ENCODE measurements at places on chromosomes 11 and 22. TPM values are rescaled to one million over a fixed set of nuclear protein-coding genes. Genes with fewer than 3 reads are reported as not detected.

The OR5M11 gene
- total RNA-seq: not detected

The HBB gene
- 26.2 TPM for total RNA-seq

The RIC3 gene
- total RNA-seq: 44.0 TPM

The PSMA1 gene
- total RNA-seq: 66.1 TPM

The FIBIN gene
- total RNA-seq: 28.0 TPM

The CDON gene
- 18.9 TPM for total RNA-seq

- H3K4me1 ChIP-seq: peaks cover 79% of the 10 kb centered on the region
- no peak overlapping the region for H3K27ac ChIP-seq
- DNase-seq: no peak
- H3K27me3 ChIP-seq: no peaks in the 10 kb centered on the region
- H3K36me3 ChIP-seq: no peaks in the 10 kb centered on the region
Observed at GRCh38 chr22:30313527-30314363, 13.0 kb downstream of the TBC1D10A start.

DNA sequence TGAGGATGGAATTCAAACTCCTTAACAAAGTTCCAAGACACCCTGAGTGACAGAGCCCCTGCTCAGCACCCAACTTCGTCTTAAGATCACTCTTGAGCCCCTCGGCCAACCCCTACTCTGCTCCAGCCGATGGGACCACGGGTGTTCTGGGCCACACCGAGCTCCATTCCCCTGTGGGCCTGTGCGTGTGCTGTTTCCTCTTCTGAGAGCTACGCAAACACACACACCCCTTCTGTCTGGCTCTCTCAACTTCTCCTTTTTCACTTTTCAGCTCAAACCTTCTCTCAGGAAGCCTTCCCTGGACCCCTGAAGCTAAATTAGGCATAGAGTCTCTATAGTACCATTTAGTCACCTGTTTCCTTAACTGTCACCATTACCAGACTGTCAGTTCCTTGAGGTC lies 37.5 kb upstream of the NNMT start:
- H3K4me1 ChIP-seq: peaks cover 57% of the 10 kb centered on the region
- no peak for DNase-seq
- H3K36me3 ChIP-seq: peaks cover 10% of the 10 kb centered on the region
- no peak overlapping the region for H3K4me3 ChIP-seq

- no peaks in the 10 kb centered on the region for H3K27me3 ChIP-seq
- H3K27ac ChIP-seq: peak overlapping the region; percentile 67
- H3K4me3 ChIP-seq: no peak overlapping the region
- H3K4me1 ChIP-seq: peaks cover 31% of the 10 kb centered on the region
- peak; percentile 84 for DNase-seq
Observed at GRCh38 chr22:43154887-43155536, 3.7 kb downstream of the TSPO start.

DNA sequence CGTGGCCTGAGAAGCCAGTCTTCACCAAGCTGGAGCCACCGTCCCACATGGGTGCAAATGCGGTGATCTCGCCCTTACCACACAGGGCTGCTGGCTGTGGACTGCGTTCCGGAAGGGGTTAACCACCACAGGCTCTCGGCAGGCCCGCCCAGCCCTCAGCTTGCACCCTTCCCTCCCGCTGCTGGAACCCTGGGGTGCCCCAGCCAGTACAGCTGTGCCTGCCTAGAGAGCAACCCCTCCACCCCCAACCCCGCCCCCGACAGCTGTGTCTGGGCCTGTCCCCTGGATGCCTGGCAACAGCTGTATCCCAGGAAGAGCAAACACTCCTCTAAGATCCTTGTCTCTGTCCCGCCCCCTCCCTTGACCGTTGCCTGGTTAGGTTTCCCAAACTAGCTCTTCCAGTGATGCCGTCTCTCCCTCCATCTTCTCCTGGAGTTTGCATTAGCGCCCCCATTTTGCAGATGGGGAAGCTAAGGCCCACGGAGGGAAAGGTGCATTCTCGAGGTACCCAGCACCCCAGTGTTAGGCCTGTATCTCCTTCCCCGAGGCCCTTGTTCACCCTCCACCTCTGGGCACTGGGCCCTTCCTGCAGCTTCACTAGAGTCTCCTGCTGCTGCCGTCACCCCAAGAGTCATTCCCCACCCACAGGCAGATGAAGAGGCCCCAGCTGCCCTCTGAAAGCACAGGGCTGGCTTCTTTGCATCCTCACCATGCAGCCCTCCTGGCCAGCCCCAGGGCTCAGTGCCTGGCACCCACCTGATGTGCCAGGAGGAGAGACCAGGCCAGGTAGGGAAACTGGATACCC lies 12.6 kb upstream of the COX8A start:
- H3K4me3 ChIP-seq: no peak overlapping the region
- DNase-seq: no peak
- H3K4me1 ChIP-seq: peaks cover 5% of the 10 kb centered on the region
- no peaks in the 10 kb centered on the region for H3K27me3 ChIP-seq

DNA sequence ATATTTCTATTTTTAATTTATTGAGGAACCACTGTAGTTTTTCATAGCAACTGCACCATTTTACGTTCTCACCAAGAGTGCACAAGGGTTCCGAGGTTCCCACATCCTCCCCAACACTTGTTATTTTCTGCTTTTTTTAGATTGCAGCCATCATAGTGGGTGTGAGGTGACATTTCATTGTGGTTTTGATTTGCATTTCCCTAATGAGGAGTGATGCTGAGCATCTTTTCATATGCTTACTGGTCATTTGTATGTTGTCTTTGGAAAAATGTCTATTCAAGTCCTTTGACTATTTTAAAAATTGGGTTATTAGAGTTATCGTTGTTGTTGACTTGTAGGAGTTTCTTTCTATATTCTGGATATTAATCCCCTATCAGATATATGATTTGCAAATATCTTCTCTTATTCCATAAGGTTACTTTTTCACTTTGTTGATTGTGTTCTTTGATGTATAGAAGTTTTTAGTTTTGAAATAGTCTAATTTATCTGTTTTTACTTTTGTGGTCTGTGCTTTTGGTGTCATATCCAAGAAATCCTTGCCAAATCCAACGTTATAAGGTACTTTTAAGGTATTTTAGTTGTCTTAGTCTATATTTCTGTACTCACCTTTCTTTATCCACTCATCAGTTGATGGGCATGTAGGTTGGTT lies 9.0 kb downstream of the NEAT1 start:
- peaks cover 98% of the 10 kb centered on the region for H3K4me1 ChIP-seq
- peaks cover 22% of the 10 kb centered on the region for H3K36me3 ChIP-seq
- peak overlapping the region; percentile 79 for H3K4me3 ChIP-seq
- H3K27me3 ChIP-seq: no peaks in the 10 kb centered on the region

DNA sequence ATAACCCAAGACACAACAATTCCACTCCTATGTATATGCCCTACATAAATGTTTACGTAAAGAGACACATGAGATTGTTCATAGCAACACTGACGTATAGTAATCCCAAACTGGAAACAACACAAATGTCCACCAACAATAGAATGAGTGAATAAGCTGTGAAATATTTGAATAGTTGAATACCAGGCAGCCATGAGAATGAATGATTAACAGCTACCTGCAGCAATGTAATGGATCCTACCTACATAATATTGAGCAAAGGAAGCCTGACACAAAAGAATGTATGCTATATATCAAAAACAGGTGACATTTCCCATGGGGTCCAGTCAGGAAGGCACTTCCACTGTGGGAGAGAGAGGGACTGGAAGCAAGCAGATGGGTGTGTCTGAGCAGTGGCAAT lies 92.8 kb upstream of the LINC01488 start:
- H3K4me3 ChIP-seq: no peak overlapping the region
- no peaks in the 10 kb centered on the region for H3K27me3 ChIP-seq
- DNase-seq: no peak
- no peak overlapping the region for H3K27ac ChIP-seq
- no peaks in the 10 kb centered on the region for H3K36me3 ChIP-seq
- no peaks in the 10 kb centered on the region for H3K4me1 ChIP-seq

GRCh38 chr22:17949642-17950473 lies 74.5 kb downstream of the MICAL3 start:
- H3K27me3 ChIP-seq: no peaks in the 10 kb centered on the region
- no peak for DNase-seq
- H3K4me1 ChIP-seq: peaks cover 17% of the 10 kb centered on the region

GRCh38 chr22:29307596-29308147 lies 1.2 kb downstream of the GAS2L1 start:
- peaks cover 68% of the 10 kb centered on the region for H3K4me1 ChIP-seq
- peak overlapping the region; percentile 76 for H3K27ac ChIP-seq
- no peaks in the 10 kb centered on the region for H3K36me3 ChIP-seq
- DNase-seq: no peak
- H3K27me3 ChIP-seq: no peaks in the 10 kb centered on the region

- H3K36me3 ChIP-seq: no peaks in the 10 kb centered on the region
- no peak for DNase-seq
- H3K27me3 ChIP-seq: no peaks in the 10 kb centered on the region
- H3K4me1 ChIP-seq: no peaks in the 10 kb centered on the region
Observed at GRCh38 chr11:133531971-133532651, at the start of gene OPCML. TSS of gene OPCML (minus strand) at chr11:133532501.

DNA sequence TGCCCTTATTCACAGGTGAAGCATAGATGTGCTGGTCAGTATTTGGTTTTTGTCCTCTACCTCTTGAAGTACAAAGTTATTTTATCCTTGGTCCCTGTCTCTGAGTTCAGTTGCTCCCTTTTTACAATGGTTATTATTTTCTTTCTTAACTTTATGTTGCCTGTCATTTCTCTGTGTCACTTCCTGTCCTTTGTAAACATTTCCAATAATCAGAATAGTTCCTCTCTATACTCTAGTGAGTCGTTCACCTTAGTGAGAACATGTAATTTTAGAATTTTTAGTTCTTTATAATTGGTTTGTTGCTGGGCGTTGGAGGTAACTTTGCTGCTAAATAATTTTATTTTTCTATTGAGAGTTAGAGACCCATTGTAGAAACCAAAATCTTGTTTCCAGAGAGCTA lies 16.0 kb downstream of the CSTPP1 start:
- H3K27me3 ChIP-seq: no peaks in the 10 kb centered on the region
- peaks cover 4% of the 10 kb centered on the region for H3K4me1 ChIP-seq
- H3K36me3 ChIP-seq: no peaks in the 10 kb centered on the region

GRCh38 chr11:73507086-73507485 lies 90.8 kb downstream of the FAM168A start:
- no peak overlapping the region for H3K27ac ChIP-seq
- no peaks in the 10 kb centered on the region for H3K36me3 ChIP-seq
- no peak for DNase-seq
- H3K4me3 ChIP-seq: no peak overlapping the region
- no peaks in the 10 kb centered on the region for H3K4me1 ChIP-seq

GRCh38 chr11:96122601-96123074 lies 198.7 kb upstream of the MTMR2 start:
- no peak overlapping the region for H3K4me3 ChIP-seq
- no peak for DNase-seq
- H3K36me3 ChIP-seq: no peaks in the 10 kb centered on the region
- no peak overlapping the region for H3K27ac ChIP-seq
- peaks cover 3% of the 10 kb centered on the region for H3K4me1 ChIP-seq

GRCh38 chr11:126403022-126403581 lies 47.6 kb downstream of the ST3GAL4 start:
- H3K4me1 ChIP-seq: peaks cover 14% of the 10 kb centered on the region
- no peaks in the 10 kb centered on the region for H3K27me3 ChIP-seq
- H3K36me3 ChIP-seq: peaks cover 8% of the 10 kb centered on the region
- H3K27ac ChIP-seq: no peak overlapping the region
- no peak overlapping the region for H3K4me3 ChIP-seq

DNA sequence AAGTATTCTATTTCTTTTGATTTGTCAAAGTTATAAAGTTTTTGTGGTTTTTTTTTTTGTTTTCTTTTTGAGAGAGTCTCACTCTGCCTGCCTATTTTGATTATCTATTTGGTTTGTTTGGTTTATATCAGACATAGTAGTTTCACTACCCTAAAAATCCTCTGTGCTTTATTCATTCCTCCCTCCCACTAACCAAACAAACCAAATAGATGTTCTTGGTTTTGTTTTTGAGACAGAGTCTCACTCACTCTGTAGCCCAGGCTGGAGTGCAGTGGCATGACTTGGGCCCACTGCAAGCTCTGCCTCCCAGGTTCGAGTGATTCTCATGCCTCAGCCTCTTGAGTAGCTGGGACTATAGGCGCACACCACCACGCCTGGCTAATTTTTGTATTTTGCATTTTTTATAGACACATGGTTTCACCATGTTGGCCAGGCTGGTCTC lies 67.9 kb downstream of the ENTHD1 start:
- no peaks in the 10 kb centered on the region for H3K36me3 ChIP-seq
- no peaks in the 10 kb centered on the region for H3K4me1 ChIP-seq
- no peak overlapping the region for H3K27ac ChIP-seq
- no peak for DNase-seq

- no peaks in the 10 kb centered on the region for H3K36me3 ChIP-seq
- no peak overlapping the region for H3K27ac ChIP-seq
- H3K27me3 ChIP-seq: peaks cover 5% of the 10 kb centered on the region
- DNase-seq: no peak
- peaks cover 5% of the 10 kb centered on the region for H3K4me1 ChIP-seq
Observed at GRCh38 chr11:69891421-69892236, 72.4 kb upstream of the FGF3 start.

DNA sequence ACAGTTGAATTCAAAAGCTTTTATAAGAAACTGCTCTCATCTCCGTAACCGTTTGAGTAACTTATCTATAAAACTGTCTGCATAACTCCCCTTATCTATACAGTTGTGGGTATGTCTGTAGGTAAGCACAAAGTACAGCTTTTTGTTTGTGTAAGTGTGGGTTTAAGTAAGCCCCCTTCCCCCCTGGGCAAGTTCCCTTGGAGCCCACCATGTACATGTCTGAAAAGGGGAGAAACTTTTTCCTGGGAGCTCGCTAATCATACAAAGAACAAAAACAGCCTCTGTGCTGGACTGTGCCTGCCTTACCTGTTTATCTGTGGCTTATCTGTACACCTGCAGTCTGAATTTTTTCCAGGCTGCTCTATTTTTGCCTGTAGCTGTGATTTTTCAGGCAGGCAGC lies 36.3 kb upstream of the TMEM45B start:
- no peak for DNase-seq
- no peaks in the 10 kb centered on the region for H3K27me3 ChIP-seq
- H3K27ac ChIP-seq: no peak overlapping the region
- no peaks in the 10 kb centered on the region for H3K36me3 ChIP-seq
- no peak overlapping the region for H3K4me3 ChIP-seq

DNA sequence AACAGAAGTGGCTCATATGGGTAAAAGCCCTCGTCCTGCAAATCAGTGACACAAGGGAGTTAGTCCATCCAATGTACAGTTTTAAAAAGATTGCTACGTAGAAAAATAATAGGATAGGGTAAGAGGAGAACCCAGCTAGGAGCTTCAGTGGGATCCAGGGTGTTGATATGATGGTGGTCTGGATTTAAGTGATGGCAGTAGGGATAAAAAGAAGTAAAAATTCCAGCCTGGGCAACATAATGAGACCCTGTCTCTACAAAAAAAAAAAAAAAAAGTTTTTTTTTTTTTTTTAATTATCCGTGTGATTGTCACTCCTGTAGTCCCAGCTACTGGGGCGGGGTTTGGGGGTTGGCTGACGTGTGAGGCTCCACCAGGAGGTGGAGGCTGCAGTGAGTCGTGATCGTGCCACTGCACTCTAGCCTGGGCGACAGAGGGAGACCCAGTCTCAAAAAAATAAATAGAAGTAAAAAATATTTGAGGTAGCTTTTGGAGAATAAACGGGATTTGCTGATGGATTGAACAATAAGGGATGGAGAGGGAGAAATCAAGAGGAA lies 7.0 kb upstream of the L3MBTL2 start:
- peak overlapping the region; percentile 85 for H3K4me3 ChIP-seq
- peaks cover 21% of the 10 kb centered on the region for H3K4me1 ChIP-seq
- H3K27ac ChIP-seq: no peak overlapping the region

GRCh38 chr11:16148301-16148931 lies 207.9 kb downstream of the SOX6 start:
- no peaks in the 10 kb centered on the region for H3K27me3 ChIP-seq
- H3K27ac ChIP-seq: peak overlapping the region; percentile 27
- no peak for DNase-seq
- H3K4me1 ChIP-seq: no peaks in the 10 kb centered on the region

- H3K4me3 ChIP-seq: no peak overlapping the region
- no peak overlapping the region for H3K27ac ChIP-seq
- H3K4me1 ChIP-seq: peaks cover 11% of the 10 kb centered on the region
- H3K27me3 ChIP-seq: no peaks in the 10 kb centered on the region
- no peaks in the 10 kb centered on the region for H3K36me3 ChIP-seq
Observed at GRCh38 chr22:35454416-35455054, 54.6 kb downstream of the MCM5 start.
